ENCODE measurements at places on chromosomes 3 and 15.
A peak's percentile ranks its signal among the peaks of the same experiment; 100 is the strongest.

- no peak for DNase-seq
Observed at GRCh38 chr3:111668888-111669488, 73.8 kb upstream of the ZBED2 start.

GRCh38 chr3:57335283-57335938 lies 42.9 kb upstream of the ASB14 start:
- DNase-seq = no peak

DNA sequence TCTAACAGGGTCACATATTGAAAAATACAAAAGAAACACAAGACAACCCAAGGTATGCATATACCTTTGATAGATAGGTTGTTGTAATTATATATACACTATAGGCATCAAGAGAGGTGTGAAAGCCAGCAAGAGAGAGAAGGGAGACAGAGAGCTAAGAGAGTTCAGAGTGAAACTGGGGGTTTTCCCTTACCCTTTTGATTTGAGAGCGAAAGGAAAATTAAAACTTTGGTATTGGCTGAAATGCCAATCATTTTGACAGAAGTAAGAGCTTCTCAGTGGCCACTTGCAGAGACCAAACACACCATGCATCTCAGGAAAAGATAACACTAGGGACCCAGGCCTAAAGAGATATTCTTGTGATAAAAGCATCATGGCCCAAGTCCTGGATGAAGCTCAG lies 183.6 kb downstream of the SHOX2 start:
- DNase-seq = no peak

DNA sequence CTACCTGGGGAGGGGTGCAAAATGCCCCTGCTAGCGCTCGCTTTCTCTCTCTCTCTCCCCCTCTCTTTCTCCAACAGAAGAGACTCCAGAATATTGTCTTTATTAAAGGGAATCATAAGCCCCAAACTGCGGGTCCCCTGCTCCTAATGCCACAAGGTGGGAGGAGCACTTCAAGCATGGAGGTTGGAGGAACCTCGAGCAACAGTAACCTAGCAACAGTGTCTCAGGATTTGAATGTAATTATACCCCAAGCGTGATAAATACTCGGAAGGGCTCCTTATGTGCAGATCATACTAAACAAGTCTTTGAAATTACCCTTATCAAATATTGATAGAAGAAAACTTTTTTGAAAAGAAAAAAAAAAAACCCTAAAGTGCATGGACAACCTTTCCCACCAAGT lies 582.2 kb upstream of the PPP2R3A start:
- DNase-seq = no peak

DNA sequence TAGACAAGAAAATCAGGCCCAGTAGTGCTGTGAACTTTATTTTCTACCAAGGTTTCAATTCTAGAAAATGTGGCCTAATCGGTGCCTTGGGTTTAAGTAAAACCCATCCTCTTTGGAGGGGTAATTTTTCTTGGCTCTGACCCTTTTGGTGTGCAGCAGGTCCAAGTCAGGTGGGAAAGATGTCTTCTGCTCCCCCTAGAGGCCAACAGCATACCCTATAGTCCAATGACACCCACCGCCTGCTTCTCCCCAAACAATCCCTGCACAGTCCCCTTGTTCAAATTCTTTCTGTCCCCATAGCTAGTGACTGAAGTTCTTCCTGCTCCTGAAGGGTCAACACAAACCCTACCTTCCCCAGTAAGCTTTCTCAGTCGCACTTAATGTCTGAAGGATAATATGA lies 261.8 kb upstream of the GOLGA6L4 start:
- DNase-seq = no peak

GRCh38 chr3:29936766-29937165 lies 655.9 kb downstream of the RBMS3 start:
- no peak for DNase-seq

GRCh38 chr3:38004415-38005075 lies 14.0 kb downstream of the VILL start:
- peak; percentile 89 for DNase-seq

- peak; percentile 64 for DNase-seq
Observed at GRCh38 chr15:71730277-71731144, 79.8 kb upstream of the NR2E3 start.

GRCh38 chr15:87326269-87326668 lies 930.3 kb downstream of the NTRK3 start:
- no peak for DNase-seq

GRCh38 chr3:32780735-32781210 lies 37.0 kb upstream of the TRIM71 start:
- peak; percentile 23 for DNase-seq

DNA sequence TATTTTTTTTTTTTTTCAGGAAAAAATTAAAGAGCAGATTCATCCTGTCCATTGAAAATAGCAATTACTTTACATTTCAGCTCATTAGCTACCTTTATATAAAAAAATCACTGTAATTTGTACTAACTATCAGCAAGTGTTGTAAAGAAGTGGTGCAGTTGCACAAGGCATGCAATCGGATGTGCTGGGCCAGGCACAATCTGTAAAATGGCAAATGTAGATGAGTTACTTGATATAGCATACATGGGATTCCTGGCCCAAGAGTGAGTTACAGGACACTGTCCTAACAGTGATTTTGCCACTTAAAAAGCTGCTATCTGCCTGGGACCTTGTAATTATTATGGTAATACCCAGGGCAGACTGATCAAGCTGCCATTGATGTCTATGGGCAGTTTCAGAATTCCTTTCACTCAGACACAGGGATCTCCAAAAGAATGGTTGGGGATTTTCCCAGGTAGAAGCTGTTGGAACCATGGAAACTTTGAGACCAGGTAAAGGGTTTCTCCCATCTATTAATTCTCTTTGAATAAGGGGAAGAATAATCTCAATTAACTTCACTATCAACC lies 182.2 kb upstream of the ICE2 start:
- no peak for DNase-seq

GRCh38 chr3:11908981-11909698 lies 62.5 kb upstream of the TAMM41 start:
- no peak for DNase-seq

All from body of pancreas (tissue), 4 donors.